ENCODE measurements at places on chromosomes 2 and 18.

DNA sequence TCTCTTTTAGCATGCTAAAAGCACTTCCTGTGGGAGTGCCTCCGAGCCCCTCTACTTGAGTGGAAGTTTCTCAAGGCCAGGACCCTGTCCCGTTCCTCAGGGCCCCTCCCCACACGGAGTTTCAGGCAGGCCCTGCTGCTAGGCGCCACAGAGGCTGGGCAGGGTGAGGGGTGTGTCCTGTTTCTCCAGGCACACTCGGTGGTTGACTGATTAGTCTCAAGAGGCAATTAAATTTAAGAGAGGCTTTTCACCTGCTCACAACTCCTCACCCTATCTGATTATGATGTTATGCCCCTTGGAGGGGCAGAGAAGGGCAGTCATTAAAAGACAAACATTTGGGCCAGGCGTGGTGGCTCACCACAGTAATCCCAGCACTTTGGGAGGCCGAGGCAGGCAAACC, 160.8 kb upstream of the HAAO start:
- no peak for DNase-seq

DNA sequence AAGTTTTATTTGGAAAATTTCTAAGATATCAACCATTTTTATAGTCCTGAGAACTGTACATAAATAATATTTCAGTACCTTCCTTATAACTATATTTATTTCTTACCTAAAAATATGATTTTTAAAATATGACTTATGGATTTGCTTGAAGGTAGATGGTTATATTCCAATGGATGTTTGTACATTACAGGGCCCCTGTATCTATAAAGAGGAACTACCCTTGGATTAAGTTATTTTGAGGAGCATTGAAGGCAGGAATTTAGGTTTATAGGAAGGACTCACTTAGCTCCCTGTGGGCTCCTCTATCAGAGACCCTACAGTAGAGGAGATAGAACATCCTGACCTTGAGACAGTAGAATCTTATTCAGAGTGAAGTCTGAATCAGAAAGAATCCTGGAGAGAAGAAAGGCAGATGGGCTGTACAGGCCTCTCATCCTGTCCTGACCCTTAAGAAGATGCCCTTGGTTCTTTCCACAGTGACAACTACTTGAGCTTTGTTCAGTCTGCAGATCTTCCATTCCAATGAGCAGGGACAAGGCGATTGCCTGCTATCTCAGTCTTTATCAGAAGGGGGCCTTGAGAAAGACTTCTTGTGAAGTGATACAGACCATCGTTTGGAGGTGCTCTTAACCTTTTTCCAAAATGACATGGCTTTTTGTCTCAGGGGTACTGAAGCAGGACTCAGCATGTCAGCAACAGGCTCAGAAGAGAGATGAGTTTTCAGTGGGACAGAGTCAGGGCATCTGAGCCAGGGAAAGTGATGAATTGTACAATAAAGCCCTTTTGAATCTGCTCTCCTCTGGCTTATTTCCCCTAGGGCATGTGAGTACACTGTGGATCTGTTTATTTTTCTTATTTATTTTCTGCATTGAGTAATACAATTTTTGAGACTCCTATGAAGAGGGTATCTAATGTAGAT, 20.9 kb downstream of the OXER1 start:
- no peak for DNase-seq

DNA sequence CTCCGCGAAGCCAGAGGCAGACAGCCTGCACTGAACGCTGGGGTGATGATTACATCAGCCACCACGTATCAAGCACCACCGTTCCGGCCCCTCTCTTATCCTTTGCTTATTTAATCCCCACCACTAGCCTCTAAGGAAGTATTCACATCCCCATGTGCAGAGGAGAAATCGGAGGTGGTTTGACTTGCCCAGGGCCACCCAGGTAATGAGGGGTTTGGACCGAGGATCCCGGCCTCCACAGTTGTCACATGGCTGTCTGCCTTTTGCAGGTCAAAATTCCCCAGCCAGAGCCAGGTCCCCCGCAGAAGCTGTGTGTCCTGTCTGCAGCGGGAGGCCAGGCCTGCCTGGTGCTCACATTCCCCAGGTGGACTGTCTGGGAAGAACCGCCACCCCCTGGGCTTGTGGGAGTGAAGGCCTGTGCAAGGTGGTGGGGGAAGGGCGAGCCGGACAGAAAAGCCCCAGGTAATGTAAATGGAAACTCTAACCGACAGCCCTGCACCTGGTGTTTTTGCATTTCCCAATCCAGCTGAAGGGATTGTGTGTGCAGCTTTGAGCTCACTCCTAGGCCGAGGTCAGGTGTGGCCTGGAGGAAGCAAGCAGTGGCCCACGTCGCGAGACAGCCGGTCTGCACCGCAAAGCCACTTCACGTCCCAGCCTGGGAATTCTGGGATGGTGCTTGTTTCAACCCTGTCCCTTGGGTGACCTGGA, 108.5 kb upstream of the ID2 start:
- no peak for DNase-seq

DNA sequence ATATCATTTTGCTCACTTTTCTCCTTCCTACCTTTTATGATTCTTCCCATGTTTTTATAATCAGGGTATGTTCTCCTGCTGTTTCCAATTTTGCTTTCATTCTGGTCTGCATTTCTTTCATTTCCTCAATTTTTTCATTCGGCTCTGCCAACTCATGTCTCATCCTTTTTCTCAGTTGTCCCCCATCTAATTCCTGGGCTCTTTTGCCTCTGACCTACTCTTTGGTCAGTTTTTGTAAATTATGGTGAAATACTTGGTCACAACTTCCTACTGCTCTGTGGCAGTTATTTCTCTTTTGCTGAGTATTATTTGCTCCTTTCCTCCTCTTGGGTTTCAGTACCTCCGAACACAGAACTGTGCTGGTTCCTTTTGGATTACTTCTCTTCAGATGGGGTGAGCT, 27.5 kb downstream of the MYO7B start:
- DNase-seq, result no peak

DNA sequence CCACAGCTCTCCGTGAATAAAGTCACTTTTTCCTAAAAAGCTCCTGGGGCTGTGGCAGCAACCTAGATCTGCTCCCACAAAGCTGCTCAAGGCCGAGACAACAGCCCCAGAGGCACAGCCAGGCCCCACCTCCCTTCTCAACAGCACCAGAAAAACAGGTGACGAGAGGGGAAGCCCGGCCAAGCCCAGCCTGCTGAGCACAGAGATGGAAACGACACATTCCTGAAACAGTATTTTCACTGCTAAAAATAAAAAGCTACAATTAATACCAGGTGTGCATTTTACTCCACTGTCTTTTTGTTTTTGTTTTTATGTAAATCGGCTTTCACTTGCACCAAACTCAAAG, 199.3 kb downstream of the HDAC4 start:
- no peak for DNase-seq

GRCh38 chr18:3538954-3539617, 89.1 kb downstream of the TGIF1 start:
- no peak for DNase-seq

- no peak for DNase-seq
Observed at GRCh38 chr2:151959238-151959637, 131.0 kb upstream of the ARL5A start.

- no peak for DNase-seq
Observed at GRCh38 chr2:151869291-151869690, 41.1 kb upstream of the ARL5A start.

DNA sequence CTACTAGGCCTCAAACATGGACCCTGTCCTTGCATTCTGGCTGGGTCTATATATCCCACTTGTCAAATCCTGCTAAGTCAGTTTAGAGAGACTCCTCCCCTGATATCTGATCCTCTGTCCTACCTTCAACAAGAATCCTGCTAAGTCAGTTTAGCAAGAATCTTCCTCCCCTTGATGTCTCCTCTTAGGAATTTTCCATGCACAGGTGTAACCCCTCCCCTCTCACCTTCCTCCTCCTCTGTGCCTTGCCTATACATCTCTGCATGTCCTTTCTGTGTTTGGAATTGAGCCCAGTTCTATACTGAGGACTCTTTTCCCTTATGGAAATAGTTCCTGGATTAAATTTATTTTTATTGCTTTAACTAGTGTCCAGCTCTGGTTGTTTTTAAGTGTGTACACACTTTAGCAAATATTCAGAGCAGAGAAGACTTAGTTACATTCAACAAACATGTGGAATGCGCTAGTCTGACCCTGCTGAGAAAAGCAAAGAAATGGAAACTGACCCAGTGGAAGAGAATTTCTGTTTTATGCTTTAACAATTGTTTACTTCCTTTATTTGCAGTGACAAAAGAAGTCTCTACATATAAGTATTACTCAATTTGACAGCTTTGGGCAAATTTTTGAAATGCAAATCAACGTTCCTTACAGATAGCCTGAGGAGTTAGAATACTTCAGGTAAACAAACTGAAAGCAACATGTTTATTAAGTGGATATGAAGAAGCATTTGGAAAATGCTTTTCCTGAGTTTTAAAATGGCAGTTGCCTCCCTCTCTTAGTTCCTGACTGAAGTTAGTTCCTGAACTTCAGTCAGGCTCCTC, 80.6 kb downstream of the RIT2 start:
- no peak for DNase-seq
